NCI-H524 (cell line): ENCODE measurements at places on chromosomes 3 and 15.

DNA sequence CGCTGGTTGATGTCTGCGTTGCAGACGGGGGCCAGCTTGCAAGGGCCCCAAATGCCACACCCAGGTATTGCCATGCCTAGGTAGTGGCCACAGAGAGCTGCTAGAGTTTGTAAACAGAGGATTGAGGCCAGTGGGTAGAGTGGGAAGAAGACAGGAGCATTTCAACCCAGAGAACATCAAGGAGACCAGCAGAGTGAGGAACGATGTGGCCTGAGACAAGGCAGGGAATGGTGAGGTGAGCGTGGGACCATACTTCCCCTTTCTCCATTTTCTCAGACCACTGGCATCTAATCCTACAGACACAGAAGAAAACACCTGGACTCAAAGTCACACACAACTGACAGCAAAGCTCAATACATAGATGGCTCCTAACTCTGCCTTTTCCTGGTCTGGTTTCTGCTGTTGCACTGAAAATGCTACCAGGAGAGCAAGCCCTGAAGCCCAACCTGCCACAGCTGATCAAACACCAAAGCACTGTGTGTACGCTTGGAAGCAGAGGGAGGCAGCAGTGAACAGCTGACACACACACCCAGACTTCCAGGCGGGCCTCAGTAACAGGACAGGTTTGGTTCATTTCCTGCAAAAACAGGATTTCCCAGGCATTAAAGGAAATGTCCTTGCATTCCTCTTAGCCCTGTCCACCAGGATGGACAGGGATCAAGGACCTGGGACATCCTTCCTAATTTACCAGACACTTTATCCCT lies 1.6 kb downstream of the FAM174B start:
- DNase-seq = no peak

GRCh38 chr3:25603703-25604102 lies 61.0 kb downstream of the TOP2B start:
- DNase-seq = no peak

DNA sequence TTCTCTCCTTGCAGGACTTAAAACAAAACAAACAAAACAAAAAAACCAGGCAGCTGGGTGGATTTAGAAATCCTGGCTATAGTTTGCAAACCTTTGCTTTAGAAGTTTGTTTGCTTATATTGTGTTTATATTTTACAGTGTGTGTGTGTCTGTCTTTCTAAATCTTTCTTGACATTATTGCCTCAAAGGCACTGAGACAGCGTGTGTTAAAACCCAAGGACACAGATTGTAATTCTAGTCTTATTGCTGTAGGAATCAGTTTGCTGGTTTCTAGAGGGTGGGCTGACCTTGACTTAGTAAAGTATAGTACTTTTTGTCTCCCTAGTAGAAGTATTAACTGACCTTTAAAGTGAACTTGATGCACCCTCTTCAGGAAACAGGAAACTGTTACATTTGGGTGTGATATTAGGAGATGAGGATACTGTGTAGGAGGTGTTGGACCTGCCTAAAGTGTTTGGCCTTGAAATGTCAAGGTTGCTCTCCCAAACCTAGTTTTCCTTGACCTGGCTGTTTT lies 71.0 kb downstream of the TCF12 start:
- DNase-seq = no peak

GRCh38 chr3:29212789-29213433 lies 68.0 kb upstream of the RBMS3 start:
- no peak for DNase-seq

- DNase-seq = no peak
Observed at GRCh38 chr3:59386165-59386564, 336.3 kb upstream of the CFAP20DC start.

- DNase-seq = peak; percentile 87
Observed at GRCh38 chr15:77905301-77905920, 172.1 kb downstream of the TBC1D2B start.

DNA sequence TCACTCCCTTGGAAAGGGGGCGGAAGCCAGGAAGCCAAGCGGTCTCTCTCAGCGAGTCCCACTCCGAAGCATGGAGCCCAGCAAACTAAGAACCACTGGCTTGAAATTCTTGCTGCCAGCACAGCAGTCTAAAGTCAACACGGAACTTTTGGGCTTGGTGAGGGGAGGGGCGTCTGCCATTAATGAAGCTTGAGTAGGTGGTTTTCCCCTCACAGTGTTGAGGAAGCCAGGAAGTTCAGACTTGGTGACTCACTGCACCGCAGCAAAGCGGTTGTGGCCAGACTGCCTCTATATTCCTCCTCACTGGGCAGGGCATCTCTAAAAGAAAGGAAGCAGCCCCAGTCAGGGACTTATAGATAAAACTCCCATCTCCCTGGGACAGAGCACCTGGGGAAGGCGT lies 665.4 kb upstream of the CBLB start:
- DNase-seq = no peak

GRCh38 chr3:3771567-3771966 lies 27.7 kb upstream of the LRRN1 start:
- no peak for DNase-seq

DNA sequence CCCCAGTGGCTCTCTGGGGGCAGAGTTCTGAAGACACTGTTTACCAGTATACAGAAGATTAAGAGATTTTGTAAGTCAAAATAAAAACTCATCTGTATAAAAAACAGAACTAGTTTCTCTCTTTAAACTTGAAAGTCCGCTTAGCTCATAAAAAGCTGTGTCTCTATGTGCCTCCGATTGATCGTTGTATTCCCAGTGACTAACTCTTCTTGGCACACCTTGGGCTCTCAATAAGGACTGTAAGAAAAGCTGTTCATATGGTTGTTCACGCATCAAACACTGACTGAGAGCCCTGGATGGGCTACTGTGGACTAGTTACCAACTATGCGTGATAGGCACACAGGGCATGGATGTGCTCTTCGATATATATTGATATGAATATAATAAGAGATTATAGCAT lies 107.9 kb downstream of the P3H2 start:
- no peak for DNase-seq

- DNase-seq = no peak
Observed at GRCh38 chr15:49953421-49953820, 165.6 kb downstream of the ATP8B4 start.

DNA sequence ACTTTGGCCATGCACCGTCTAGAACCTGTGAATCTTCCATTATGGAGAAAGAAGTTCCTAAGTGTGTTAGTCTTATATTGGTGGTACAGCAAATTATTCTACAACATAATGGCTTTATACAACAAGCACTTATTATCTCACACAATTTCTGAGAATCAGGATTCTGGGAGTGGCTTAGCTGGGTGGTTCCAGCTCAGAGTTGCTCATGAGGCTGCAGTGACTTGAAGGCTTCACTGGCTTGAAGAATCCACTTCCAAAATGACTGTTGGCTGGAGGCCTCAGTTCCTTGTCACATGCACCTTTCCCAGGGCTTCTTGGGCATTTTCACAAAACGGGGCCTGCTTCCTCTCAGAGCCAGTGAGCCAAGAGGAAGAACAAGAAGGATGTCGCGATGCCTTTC lies 82.3 kb upstream of the RNF7 start:
- DNase-seq = no peak

- DNase-seq = no peak
Observed at GRCh38 chr3:156349111-156349510, 205.8 kb downstream of the SSR3 start.

DNA sequence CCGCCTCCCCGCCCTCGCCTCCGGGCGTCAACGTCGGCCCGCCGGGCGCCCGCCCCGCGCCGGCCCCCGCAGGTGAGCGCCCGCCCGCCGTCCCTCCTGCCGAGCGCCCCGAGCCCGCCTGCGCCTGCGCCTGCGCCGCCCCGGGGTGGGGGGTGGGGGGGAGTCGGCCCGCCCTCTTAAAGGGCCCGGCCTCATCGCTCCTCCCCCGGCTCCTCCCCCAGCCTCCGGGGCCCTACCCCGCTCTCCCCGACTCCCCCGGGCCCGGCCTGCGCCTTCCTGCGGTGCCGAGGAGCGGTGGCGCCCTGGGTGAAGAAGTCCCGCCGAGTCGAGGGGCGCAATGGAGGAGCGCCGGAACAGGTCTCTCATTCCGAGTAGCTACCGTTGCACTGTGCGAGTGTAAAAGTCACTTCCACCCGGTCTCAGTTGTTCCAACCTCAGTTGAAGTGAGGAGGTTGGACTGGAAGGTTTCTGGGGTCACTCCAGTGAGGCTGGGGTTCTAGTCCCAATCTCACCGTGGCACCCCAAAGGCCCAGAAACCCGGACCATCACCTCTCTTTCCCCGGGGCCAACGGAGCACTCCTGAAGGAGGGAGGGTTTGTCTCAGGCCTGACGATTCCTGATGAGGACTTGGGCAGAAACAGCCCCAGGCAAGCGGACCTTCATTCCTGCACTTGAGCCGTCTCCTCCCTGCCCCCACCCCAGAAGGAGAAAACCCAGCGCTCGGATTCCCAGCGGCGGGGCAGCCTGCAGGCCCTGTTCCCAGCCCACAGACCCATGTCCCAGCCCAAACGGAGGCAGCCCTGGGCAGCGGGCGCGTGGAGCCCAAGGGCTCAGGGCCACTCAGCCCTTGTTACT lies 1.5 kb upstream of the TNK2 start:
- peak; percentile 65 for DNase-seq

GRCh38 chr3:43021186-43021585 lies 42.1 kb downstream of the GASK1A start:
- no peak for DNase-seq

DNA sequence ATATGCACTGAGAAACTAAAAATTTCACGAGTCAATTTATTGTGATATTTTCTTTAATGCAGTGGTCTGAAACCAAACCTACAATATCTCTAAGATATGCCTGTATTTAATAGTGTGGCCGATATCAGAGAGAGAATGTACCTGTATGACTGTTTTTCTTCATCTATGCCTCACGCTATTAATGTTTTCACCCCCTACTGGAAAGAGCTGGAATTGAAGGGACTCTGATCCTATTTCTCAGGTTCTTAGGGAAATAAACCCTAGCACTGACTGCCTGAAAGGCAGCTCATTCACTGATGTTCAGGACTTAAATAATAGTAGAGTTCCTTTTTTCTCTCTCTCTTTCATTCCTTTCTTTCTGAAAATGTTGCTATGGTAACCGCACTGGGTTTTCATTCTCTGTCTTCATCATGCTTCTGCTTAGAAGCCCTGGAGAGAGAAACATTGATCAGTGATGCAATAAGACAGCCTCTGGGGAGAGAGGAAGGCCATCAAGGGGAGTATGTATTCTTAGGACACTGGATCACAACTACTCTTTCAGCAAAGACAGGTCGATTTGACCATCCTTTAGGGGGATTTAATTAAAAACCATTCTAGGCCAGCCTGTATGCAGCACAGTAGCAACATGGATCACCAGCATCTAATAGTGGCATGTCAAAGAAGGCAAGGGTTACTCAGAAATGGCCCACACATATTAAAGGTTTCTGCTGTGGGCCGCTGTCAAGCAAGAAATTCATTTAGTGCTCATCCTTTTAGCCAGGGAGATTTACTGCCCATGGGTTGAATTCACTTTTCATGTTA lies 1135.7 kb downstream of the IGSF11 start:
- DNase-seq = no peak

- DNase-seq = no peak
Observed at GRCh38 chr3:55189359-55189801, 261.5 kb upstream of the LRTM1 start.

DNA sequence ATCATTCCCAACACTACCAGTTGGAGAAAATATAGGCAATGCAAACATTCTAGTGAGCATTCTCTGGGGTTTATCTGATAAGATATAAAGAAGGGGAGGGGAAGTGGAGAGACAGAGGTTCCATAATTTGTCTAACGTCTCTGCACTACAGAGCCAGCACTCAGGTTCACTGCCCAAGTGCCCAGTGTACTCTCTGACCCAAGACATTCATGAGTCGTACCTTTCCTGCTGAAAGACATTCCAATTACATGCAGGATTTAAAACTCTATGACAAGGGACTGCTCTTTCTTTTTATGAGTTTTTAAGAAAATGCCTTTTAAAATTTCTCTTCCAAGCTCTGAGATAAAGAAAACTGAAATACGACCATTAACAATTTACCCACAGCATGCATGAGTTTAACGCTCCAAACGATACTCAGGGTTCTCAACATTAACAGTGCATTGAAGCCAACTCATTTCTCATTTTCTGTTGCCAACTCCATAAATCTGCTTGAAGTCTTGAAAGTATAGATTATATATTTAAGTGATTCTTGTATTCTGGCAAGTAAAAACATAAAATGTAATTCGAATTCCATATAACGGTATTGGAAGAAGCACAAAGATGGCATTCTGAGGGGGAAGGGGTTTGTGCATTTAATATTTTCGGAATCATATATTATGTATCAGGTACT lies 193.4 kb downstream of the SUCLG2 start:
- no peak for DNase-seq

GRCh38 chr3:63050548-63051177 lies 175.4 kb upstream of the CADPS start:
- no peak for DNase-seq

DNA sequence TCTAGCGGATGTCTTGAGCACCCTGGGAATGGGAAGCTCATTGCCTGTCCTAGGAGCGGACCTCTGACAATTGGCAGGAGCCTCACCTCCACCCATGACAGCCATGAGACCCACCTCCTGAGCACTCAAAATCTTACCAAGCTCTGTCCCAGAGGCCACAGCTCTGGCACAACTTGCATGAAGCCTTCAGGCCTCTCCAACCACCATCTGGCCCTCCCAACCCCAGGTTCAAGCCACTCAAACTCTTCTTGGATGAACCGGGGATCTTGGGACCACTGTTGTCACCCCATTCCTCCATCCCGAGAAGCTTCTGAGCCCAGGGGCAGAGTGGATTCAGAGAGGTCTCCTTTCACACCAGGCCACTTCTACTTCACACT lies 1.5 kb downstream of the VIPR1 start:
- DNase-seq = no peak

DNA sequence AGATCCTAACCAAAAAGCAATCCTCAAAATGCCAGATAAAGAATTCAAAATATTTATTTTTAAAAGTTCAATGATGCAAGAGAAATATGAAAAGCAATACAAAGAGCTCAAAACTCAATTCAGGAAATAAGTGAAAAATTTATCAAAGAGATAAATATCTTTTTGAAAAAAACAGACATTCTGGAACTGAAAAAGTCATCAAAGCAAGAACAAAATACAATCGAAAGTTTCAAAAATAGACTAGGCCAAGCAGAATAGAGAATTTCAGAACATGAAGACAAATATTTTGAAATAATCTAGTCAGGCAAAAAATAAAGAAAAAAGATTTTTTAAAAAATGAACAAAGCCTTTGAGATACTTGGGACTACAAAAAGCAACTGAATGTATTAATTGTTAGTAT lies 83.4 kb upstream of the STT3B start:
- no peak for DNase-seq

- DNase-seq = no peak
Observed at GRCh38 chr15:93826790-93827189, 404.6 kb upstream of the MCTP2 start.

DNA sequence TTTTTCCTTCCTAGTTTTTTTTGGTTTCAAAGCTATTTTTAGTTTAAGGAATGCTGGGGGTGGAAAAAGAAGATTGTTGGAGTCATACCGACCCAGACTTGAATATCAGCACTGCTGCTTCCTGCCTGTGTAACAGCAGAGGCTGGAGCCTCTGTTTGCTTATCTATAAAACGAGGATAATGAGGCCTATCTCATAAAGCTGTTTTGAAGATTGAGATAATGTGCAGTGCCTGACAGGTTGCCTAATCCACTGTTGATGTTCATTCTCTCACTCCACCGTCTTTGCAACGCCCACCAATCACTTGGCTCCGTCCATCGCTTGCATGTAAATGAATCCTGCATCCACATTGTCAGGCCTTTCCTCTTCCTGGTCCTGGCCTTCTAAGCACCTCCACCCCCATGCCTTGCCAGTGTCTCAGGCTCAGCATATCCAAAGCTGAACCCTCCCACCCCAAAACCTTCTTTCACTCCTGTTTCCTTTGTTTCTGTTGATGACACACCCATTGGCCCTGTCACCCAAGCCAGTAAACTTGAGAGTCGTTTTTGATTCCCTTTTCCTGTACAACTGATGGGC lies 94.9 kb downstream of the MEX3B start:
- no peak for DNase-seq
